ENCODE measurements at places on chromosomes 1 and 21.

DNA sequence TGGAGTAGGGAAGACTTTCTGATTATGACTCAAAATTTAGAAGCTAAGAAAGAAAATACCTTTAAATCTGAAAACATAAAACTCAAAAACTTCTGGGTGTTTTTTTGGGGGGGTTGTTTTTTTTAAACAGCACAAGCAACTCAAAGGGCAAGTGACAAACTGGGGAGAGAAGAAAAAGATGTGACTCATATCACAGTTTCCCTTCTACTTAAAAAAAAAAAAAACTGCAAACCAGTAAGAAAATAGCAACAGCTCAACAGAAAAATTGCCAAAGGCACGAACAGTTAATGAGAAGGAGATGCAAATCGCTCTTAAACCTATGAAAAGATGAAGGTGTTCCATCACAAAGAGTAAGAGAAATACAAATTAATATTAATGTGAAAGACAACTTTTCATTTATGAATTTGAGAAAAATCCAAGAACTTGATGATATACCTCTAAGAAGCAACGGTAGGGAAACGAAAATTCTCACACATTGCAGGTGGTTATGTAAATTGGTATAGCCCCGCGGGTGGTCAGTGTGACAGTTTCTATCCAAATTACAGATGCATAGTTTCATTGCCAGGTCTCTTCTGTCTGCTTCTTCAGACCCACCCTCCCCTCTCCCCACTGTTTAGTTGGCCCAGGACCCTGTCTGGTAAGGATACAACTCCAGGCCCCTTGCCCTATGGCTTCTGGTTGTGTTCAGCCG lies 9.0 kb downstream of the IFNAR2 start:
- DNase-seq: no peak

GRCh38 chr1:143604887-143605286 lies 366.9 kb downstream of the FAM72C start:
- no peak for DNase-seq

- DNase-seq: no peak
These were observed 24.8 kb downstream of the HSD3B1 start for GRCh38 chr1:119531606-119532323.

DNA sequence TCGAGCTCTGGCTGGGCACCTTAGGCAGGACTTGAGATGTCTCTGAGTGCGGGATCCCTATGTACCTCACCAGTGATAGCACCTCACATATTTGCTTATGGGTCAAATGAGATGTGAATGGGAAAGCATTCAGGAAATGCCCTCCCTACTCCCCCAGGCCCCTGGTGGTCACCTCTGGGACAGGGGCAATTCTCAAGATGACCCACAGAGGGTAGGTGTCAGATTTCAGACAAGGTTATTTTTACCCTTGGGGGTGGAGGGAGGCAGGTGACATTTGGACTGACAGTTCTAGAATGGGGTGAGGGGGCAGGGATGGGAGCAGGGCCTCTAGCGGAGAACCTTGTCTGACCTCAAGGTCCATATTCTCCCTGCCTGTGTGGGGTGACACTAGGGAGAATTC lies 27.1 kb downstream of the ACOT11 start:
- DNase-seq: no peak

DNA sequence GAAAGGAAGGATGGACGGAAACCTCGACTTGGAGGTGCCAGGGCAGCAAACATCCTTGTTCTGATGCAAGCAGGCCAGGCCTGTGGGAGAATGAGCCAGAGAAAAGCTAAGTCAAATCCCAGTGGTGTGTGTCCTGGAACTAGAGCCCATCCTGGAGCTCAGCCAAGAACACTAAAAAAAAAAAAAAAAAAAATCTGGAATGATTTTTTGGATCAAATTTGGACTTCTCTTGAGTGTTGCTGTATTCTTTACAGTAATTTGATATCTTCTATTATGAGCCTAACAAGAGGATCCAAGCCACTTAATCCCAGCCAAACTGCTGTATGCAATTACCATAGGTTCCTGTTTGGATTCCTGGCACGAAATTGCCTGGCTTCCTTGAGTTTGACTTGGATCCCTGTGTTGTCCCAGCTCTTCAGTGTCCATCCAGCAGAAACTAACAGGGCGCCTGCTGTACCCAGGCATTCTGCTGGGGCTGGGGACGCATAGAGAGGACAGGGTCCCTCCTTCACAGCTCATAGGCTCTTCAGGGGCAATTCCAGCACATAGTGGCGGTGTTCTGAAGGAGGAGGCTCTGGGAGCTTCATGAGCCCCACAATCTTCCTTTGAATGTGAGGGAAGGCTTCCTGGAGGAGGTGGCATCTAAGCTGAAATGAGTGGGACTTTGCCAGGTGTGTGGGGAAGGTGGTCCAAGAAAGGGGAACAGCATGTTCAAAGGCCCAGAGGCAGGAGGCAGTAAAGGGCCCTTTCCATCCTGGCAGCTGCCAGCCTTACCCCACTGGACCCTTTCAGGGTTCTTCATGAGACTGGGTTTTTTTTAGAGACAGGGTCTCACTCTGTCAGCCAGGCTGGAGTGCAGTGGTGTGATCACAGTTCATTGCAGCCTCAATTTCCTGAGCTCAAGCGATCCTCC lies 24.7 kb downstream of the EPHX1 start:
- DNase-seq: no peak

DNA sequence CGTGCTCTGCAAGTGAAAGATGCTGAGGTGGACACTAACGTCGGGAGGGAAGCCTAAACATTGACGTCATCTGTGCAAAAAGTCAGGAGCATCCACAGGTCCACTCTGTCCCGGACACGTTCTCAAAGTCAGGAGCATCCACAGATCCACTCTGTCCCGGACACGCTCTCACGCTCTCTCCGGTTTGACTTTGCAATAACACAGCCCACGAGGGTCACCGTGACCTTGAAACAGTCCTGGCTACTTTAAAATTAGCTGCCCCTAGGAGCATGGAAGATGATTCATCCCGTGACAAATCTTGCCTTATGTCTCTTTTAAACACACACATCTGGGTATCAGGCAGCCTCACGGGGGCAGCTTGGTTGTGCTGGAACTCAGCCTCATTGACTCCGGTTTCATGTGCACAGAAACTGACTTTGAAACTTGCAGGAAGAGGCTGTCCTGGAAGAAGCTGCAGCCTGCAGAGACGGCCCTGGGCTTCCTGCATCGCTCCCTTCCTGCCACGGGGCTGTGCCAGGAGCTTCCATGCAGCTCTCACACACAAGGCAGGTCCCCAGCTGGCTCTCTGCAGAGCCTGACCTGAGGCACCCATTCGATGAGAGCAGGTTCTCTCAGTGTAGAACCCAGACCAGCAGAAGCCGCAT lies 18.1 kb upstream of the COL18A1 start:
- DNase-seq: no peak

- DNase-seq: no peak
These were observed 40.4 kb downstream of the SCYL3 start for GRCh38 chr1:169853341-169853740.

DNA sequence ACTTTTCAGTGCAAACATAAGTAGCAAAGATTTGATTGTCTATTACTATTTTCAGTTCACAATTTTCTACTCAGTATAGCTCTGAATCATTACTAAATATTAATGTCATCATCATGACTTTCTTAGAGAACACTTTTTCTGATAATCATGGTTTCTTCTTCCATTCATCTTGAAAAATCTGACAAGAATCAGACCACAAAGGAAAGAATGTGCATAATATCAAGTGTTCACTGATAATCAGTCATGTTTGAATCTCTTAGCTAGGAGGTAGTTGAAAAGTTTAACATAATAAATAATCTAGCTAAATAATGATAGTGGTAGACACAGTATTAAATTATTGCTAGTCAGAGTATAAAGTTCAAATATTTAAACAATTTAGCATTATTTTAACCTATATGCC lies 133.2 kb downstream of the BRINP3 start:
- no peak for DNase-seq

DNA sequence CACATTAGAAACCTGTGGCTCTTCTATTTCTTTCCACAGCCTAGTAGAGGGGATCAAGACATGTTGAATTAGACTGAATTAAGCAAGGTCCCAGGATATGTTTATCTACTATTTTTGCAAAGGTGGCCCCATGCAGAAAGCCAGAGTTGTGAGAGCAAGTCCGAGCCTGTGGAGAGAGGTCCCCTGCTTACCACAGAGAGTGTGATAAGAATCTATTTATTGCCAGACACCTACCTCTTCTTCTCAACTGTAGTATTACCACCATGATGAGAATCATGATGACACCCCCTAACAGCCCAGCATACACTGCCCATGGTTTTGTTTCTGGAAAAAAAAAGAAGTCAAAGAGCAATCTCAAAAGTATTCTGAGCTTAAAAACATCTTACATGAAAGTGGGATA lies 23.0 kb downstream of the SLAMF1 start:
- no peak for DNase-seq

GRCh38 chr1:32765570-32766327 lies 51.4 kb downstream of the YARS1 start:
- DNase-seq: no peak

GRCh38 chr1:234398849-234399381 lies 25.7 kb downstream of the COA6 start:
- no peak for DNase-seq

DNA sequence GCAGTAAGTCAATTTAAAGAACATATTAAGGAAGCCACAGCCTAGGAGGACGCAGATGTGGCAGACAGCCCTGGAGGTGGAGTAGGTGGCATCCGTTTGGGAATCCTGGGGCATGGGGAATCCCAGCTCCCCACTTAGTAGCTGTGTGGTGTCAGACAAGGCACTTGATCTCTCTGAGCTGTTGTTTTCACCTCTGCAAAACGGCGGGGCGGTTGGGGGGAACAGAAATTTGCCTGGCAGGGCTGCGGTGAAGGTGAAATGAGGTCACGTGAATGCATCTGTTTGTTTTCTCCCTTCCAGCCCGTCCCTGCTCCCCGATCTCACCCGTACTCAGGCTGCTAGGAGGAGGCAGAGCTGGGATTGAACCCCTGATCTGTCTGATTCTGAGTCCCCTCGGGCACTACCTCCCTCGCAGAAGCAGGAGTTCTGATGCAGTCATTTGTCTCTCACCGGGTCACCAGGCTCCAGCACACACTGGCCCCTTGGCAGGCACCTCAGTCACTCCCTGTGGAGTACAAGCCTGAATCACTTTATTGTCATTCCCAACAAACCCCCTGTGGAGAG lies 2.2 kb upstream of the LAPTM5 start:
- no peak for DNase-seq

- no peak for DNase-seq
These were observed 41.3 kb downstream of the WDTC1 start for GRCh38 chr1:27275696-27276095.

DNA sequence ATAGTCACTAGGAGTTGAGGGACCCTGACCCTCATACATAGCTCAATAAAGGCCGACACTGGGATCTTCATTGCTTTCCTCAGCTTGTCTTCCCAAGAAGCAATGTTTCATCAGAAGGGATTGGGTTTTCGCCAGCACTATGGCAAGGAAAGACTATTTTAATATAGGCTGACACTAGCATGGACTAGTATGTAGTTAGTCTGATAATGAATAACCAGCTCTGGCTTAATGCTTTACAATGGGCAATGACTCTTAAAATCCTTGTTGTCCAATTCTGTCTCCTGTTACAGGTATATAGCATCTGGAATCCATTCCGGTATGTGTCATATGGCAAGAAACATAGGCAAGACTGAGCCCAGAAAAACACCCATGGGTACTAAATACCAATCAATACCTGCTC lies 15.3 kb upstream of the SYT2 start:
- DNase-seq: no peak

DNA sequence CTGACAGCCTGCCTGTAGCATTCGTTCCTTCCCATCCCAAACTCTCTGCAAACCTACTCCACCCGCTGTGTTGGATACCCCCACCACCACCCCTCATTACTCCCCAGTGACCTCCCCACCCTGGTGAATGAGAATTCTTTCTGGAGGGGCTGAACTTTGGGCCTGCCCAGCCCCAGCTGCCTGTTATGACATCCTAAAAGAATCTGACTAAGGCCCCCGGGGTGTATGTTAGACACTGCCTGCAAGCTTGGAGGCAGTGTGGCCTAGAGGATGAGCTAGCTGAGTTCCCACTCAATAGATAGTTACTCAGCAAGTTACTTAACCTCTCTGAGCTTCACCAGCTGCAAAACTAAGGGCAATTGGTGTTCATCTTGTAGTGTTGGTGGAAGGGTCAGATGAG lies 110.2 kb upstream of the FGGY start:
- no peak for DNase-seq

DNA sequence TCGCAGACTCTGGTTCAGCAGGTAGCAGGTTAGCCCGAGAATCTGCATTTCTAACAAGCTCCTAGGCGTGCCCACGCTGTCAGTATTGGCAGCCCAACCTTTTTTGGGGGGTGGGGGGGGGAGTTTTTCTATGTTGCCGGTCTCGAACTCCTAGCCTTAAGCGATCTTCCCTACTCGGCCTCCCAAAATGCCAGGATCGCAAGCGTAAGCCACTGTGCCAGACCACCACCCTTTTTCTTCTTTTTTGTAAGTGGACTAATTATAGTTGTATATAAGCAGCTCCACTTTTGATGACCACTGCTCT lies 480 bp upstream of the MIS18A start:
- DNase-seq: no peak

GRCh38 chr1:145720556-145720877 lies 1.2 kb downstream of the CD160 start:
- no peak for DNase-seq

DNA sequence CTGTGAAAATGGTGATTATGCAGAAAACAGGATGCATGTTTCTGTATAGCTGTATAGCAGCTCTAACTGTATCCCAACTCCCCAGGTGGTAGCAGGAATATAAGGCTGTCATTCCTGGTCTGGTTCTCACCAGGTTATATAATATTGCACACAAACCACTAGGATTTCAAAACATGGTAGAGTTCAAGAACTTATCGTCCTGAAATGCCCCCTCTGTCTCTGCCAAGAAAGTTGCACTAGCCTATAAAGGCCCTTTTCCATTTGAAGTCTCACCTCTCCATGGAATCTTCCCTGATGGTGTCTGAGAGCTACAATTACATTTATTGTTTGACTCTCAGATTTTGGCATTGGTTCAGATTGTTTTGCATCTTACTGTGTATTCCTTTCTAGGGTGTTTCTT lies 184.9 kb upstream of the FAM78B start:
- DNase-seq: no peak

DNA sequence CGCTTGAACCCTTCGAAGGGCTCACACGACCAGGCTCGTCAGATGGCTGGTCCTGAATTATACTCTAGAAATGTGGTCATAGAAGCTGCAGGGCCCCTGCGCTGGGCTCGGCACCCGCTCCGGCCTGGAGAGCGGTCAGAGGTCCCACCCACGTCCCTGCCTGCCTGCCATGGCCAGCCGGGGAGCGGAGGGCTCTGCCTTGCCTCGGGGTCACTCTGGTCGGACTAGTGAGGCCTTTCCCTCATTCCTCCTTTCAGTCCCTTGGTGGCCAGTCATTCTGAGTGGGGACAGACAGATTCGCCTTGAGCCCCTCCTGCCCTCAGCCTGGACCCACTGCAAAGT lies 529 bp upstream of the MARCKSL1 start:
- DNase-seq: no peak

All from COLO829 (cell line).